ENCODE measurements at places on chromosomes 13 and 19.

DNA sequence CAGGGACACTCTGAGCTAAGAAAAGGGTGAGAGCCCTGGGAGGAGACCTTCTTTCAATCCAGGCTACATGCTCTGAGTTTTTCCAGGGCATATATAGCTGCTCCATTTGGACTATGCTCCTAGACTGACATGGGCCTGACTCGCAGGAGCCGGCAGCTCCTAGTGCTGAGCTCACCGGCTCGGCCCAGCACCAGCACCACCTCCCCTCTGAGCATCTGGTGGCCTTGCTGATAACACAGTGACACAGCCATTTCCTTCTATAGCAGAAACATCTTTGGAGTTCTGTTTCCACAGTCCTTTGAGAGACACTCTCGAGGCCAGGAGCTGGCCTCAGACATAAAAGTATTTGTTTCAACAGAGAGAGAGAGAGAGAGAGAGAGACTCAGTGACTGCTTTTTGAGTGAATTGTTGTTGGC, 184.9 kb downstream of the TM9SF2 start:
- DNase-seq: no peak

GRCh38 chr13:109140479-109141349, 511.3 kb downstream of the MYO16 start:
- DNase-seq: no peak

DNA sequence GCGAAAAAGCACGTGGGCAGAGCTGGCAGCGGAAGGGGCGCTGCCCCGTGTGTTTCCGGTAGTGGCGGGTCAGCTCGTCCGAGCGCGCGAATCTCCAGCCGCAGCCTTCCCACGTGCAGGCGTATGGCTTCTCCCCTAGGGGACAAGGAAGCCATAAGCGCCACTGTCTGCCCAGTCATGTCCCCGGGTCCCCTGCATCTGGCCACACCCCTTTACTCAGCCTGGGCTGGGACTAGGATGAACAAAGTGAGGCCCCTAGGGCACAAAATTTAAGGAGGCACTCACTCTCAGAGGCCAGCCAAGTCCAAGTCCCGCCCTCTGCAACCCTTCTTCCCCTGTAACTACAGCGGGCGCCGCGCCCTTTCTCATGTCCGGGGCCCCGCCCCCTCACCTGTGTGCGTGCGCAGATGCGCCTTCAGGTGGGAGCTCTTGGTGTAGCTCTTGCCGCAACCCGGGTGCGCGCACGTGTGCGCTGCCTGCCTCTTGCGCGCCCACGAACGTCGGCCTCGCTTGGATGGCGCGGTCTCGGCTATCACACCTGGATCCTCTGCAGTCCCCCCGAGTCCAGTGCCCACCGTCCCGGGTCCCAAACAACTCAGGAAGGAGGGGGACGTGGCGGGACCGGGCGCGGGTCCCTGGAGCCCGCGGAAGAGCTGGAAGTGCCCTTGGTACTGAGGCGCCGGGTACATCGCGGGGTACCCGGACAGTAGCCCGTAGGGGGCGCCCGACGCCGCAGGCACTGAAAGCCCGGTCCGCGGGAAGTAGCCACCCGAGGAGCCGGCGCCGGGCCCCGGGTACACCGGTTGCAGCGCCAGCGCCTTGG, 1.9 kb downstream of the KLF1 start:
- peak; percentile 83 for DNase-seq

DNA sequence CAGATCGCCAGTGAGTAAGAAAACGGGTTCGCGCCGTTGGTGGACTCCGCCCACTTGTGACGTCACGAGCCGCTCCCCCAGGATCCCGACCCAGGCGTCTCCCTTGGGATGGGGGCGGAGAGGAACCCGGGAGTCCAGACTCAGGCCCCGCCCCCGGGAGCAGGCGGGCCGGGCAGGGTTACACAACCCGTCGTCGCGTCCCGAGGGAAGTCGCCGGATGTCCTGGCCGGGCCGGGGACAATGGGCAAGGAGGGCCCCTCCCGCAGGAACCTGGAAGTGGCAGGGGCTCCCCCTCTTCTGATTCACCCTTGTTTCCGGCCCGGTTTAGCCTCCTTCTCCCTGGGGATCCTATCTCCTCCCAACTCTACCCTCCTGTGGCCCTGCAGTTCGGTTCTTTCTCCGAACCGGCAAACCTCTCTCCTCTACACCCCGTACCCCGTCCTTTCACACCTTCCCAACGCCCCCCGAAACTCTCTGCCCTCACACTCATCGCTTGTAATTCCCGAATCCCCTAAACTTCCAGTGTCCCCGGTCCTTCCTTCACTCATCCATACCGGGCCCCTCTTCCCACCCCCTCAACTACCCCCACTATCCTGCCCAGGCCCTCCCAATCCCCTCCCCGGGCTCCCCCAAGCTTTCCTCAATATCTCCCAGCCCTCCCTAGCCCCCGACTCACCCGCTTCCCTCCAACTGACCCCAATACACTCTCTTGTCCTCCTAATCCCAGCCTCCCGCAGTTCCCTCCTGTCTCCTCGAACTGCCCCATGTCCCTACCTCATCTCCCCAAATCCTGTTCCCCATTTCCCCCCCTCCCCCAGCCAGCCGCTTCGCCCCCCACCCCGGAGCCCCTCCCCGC, 20.0 kb upstream of the ERCC1 start:
- DNase-seq: peak; percentile 84

- DNase-seq: no peak
These were observed 162.4 kb downstream of the FOXO1 start for GRCh38 chr13:40503966-40504591.

DNA sequence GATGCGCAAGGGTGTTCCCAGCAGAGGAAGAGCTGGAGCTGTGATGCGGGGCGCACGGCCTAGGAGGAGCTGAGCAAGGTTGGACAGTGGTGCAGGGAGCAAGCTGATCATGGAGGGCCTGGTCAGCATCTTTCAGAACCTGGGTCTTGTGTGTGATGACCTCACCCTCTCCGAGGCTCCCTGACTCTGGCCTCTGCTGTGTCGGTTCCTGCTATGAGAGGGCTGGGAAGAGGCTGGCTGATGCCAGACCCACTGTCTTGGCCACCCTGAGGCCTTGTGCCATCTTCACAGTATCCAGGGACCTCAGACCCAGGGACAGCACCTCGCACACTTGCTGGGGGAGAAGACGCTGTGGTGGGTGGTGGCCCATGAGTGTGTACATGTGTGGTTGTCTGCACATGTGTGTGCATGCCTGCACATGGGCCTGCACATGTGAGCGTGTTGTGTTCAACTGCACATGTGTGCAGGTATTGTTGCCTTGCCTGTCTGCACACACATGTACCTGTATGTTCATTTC, 16.5 kb upstream of the C13orf46 start:
- no peak for DNase-seq

DNA sequence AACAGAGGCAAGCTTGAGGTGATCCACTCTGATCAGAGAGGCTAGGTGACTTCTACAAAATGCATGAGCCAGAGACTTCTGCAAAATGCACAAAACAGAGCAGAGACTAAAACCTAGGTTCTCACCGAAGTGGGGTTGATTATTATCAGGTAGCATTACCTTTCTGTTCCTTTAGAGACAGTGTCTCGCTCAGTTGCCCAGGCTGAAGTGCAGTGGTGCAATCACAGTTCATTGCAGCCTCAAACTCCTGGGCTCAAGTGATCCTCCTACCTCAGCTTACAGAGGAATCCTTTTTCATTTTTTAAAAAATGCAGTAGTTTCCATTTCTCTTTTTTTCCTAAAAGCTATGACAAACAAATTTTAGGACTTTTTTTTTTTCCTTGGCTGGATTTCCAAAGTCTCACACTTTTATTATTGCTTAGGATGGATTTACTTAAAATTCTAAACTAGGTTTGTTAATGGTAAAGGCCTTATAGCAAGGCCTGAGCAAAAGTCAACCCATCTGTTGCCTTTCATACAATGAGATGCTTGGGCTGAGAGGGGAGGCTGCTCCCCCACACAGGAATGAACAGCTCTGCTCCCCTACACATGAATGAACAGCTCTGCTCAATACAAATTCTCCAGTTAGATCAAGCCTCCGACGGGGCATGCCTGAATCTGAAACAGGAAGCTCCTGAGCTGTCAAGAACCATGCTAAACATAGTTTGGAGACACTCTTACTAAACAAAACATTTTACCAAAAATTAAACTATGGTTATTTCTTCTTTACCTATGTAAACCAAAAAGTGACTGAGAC, 18.8 kb upstream of the TNFRSF19 start:
- no peak for DNase-seq

DNA sequence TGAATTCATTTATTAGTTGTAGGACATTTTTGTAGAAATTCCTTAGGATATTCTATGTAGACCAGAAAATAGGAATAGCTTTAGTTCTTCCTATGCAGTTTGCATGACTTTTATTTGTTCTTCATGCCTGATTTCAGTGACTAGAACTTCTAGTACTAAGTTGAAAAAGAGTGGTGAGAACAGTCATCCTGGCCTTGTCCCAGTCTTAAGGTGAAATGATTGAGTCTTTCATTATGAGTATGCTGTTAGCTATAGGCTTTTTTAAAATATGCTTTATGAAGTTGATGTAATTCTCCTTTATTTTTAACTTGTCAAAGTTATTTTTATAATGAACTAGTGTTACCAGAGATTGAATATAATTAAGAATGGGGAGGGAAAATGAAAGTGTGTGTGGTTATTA, 690.1 kb upstream of the KLHL1 start:
- no peak for DNase-seq

All from NCI-H1436 (cell line).